ENCODE measurements at places on chromosomes 12 and 14.

GRCh38 chr12:90301561-90302133 lies 593.0 kb upstream of the ATP2B1 start:
- no peak for DNase-seq

- DNase-seq: no peak
Measured at GRCh38 chr12:29082522-29082921, 66.6 kb upstream of the FAR2 start.

GRCh38 chr12:132390287-132391076 lies 61.1 kb upstream of the GALNT9 start:
- no peak for DNase-seq

GRCh38 chr12:30930238-30930637 lies 3.7 kb downstream of the TSPAN11 start:
- no peak for DNase-seq

DNA sequence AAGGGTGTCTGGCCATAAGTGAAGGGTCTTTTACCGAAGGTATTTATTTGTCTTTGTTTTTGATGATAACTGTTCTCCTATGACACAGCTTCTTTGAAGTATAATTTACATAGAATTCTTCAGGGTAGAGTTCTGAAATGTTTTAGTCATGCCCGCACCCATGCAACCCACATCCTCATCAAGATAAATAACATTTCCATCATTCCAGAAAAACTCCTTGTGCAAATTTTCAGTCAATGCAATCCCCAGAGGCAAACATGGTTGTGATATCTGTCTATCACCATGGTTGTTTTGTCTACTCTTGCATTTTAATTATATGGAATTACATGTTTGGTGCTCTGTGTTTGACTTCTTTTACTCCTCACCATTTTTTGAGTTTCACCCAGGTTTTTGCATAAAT lies 837.8 kb downstream of the AACS start:
- no peak for DNase-seq

DNA sequence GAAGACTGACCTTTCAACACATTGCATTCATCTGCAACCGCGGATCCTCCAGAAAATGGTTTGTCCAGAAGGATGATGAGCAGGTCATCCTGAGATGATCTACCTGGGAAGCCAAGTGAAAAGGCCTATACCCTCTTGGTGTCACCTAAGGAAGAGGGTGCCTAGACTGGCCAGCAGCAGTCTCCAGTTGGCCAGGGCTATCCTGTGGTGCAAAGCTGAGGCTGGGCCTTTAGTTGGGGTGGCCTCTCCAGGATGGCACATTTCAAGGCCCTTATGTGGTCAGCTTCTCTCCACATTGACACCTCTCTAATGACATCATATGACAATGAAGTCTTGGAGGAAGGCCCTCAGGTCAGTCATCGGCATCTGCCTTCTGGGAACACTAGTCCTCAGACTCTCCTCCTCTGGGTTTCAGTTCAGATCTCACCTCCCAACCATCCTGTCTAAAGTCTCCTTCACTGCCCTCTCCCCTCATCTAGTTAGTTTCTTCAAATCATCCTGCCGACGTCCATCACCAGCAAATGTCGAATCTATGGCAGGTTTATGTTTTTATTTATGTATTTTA lies 3.3 kb upstream of the SLC22A17 start:
- no peak for DNase-seq

- no peak for DNase-seq
Measured at GRCh38 chr12:131747276-131748177, 36.6 kb downstream of the SFSWAP start.

DNA sequence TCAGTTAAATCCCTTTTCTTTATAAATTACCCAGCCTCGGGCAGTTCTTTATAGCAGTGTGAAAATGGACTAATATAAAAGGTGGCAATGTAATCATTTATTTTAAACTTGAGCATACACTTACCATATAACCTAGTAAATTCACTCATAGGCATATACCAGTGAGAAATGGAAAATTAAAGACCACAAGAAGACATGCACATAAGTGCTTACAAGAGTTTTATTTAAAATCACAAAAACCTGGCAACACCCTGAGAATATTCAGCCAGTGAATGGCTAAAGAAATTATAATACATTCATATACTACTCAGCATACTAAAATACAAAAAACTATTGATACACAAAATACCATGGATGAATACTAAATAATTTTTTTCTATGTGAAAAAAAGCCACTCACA lies 1017.5 kb upstream of the TMEM132C start:
- DNase-seq: no peak

GRCh38 chr12:14247166-14247565 lies 118.3 kb upstream of the ATF7IP start:
- DNase-seq: no peak

GRCh38 chr12:98646294-98647090 lies 1.4 kb downstream of the APAF1 start:
- no peak for DNase-seq

DNA sequence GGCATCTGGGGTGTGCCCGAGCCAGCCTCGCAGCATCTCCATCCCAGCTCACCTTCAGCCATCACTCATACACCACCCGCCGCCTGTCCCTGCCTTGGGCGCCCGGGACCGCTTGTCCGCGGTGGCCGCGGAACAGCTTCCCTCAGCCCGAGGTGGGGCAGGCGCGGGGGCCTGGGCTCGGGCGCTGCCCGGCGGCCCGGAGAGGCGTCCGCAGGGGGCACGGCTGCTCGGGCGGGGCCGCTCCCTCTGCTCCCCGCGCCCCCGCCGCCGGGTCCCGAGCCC lies 430 bp downstream of the SLC41A2 start:
- peak; percentile 63 for DNase-seq

DNA sequence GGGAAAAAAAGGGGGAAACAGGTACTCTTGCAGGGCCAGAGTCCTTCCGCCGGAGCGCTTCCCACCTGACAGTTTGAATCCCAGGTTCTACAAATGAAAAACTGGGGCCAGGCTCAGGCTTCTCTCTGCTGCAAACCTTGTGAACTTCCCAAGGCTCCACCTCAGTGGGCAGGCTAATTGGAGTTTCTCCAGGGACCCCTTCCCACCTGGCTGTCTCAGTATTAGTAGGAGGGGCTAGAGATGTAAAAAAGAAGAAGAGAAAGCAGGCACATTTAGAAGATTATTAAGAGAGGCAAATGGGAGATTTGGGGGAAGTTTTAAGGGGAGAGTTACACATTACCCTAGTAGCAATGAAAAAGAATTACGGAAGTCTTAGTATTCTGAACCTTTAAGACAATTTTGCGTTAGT lies 20.0 kb upstream of the CLEC2D start:
- DNase-seq: peak; percentile 45

- no peak for DNase-seq
Measured at GRCh38 chr12:12366701-12367481, 10.0 kb downstream of the BORCS5 start.

DNA sequence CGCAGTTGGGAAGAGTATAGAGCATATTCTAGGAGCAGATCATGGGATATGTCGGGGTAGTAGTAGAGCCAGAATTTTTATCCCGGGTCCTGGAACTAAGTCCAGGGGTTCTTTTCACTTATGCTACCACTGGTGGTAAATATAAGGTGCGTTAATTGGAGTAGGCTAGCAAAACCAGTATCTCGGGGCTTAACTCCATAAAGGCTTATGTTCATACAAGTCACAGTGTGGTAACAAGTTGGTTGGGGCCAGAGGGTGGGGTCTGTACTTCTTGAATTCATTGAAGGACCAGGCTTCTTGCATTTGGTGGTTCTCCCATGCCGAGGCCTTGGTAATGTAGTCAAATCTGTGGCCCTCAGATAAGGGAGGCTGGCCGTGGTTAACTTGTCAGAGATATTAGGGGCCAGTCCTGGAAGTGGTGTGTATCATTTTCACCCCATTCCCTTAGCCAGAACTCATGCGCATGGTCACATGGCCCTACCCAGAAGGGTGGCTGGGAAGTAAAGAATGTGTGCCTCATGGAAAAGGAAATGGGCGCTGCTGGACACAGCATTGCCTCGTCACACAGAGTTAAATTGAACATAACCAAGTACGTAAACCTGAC lies 1.5 kb upstream of the ZNF641 start:
- DNase-seq: no peak

GRCh38 chr14:89486505-89486904 lies 69.5 kb upstream of the FOXN3 start:
- DNase-seq: no peak

GRCh38 chr12:59304077-59304721 lies 291.6 kb upstream of the SLC16A7 start:
- no peak for DNase-seq

- DNase-seq: no peak
Measured at GRCh38 chr12:44816446-44817017, 59.6 kb downstream of the NELL2 start.

DNA sequence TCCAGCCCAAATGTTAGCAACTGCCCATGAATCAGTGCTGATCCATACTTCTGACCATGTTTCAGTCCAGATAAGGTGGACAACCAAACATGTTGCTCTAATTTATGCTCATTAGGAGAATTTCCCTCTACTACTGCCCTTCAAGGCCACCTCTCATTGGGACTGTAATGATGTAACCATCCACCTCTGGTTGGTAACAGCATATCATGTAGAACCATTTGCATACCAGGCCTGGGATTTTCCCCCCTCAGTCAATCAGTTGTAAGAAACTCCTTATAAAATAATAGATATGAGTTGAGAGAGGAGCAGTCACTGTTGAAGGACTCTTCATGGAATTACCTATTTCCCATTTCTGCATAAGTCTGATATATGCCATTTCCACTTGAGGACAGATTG lies 17.8 kb upstream of the YAF2 start:
- no peak for DNase-seq

GRCh38 chr12:121036810-121037326 lies 2.2 kb downstream of the OASL start:
- DNase-seq: no peak

- DNase-seq: no peak
Measured at GRCh38 chr12:119836781-119837180, 40.3 kb downstream of the CIT start.

GRCh38 chr12:56257071-56257470 lies 1.1 kb downstream of the ANKRD52 start:
- DNase-seq: peak; percentile 43

DNA sequence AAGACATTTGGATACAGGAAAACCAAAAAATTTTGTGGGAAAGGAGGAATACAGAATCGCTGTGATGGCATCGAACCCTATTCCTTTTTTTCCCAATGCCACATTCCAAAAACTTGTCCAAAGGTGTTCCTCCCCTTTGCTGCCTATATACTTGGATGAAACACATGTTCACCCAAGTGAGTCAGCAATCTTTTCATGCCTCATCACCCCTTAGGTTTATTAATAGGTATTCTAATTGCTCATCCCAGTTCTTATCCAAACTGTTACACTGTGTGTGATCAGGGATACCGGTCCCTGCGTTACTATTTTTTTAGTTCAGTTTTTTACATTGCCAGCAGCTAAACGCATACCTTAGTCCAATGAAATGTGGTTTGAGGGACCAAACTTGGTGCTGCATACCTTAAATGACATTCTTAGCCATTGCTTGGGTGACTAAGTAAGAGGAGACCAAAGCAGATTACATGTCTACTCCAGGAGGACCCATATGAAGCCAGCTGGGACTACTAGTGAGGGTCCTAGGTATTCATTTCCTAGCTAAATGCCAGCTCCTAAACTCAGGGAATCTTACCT lies 20.6 kb upstream of the ST8SIA1 start:
- no peak for DNase-seq

DNA sequence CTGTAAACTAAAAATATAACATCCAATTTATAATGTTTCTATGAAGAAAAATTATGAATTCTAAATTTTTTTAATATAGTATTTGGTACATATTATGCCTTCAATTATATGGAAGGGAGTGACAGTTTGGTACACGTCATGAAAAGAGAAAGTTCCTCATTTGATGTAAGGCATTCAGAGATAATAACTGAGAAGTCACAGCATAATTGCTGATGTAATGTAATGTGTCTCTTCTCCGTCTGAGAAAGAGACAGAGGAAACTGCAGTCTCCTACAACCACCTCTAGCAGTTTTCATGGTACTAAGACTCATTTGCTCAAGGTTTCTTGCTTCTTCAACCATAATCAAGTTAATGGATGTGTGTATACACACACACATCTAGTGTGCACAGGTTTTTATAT lies 2.3 kb upstream of the CD69 start:
- DNase-seq: no peak

DNA sequence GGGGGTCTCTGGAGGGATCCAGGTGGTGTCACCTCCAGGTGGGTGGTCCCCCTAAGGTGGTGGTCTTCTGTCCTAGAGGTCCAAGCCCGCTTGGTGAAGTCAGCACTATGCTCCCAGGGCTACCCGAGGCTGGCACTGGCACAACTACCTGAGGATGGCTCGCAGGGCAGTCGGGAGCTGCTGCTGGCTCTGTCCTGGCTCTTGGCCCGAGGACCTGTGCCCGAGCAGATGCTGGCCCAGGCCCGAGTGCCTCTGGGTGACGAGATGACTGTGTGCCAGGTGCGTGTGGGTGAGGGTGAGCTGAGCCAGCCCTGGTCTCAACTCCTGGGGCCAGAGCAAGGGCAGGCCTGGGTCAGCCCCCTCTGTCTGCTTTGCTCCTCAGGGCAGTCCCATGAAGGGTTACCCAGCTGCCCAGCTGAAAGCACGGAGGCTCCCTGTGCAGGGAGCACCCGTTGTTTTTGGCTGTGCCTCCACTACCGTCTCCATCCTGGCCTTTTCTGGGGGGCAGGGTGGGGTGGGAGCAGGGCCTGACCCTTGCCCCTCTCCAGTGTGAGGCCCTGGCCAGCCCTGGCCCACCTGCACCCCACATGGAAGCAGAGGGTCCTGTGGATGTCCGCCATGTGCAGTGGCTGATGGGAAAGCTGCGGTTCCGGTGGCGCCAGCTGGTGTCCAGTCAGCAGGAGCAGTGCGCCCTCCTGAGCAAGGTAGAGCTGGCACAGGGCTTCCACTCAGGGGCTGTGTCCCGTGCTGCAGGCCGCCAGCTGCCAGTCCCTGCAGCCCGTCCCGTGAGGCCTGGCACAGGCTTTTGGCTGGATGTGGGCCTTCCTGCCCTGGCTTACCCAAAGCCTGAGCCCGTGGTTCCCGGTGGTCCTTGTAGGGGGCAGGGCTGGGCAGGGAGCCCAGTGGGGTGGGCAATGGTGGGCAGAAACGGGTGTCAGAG lies 1.3 kb downstream of the TEDC1 start:
- DNase-seq: no peak

GRCh38 chr14:99596071-99596627 lies 7.9 kb downstream of the CCDC85C start:
- no peak for DNase-seq

- no peak for DNase-seq
Measured at GRCh38 chr12:16174282-16174681, 103.2 kb downstream of the SLC15A5 start.

GRCh38 chr12:12088761-12089160 lies 18.0 kb downstream of the BCL2L14 start:
- no peak for DNase-seq

DNA sequence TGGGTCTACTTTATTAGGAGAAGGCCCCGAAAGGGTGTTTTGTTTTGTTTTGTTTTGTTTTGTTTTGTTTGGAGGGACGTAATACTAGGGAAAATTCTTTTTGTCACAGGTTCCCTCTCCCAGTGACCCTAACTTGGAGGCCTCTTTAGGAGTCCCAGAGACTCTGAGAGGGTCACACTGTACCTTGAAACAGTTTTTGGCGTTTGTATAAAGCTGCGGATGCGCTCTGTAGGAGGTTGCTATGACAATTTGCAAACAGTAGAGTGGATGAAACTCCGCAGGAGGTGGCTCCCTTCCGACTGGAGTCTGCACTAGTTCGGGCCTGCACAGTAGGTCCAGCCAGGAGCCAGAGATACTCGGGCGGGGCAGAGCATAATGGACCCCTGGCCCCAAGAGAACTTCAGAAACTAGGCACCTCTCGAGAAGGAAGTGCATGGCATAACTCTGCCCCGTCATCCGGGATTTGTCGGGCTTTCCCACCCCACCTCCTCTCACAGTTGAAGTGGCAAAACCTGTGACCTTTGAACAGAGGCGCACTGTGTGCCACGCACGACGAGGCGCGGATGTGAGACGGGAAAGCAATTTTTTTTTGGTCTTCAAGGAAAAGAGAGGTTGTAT lies 1.3 kb upstream of the DYRK2 start:
- DNase-seq: peak; percentile 44
